ENCODE measurements at places on chromosomes 11 and 22.

DNA sequence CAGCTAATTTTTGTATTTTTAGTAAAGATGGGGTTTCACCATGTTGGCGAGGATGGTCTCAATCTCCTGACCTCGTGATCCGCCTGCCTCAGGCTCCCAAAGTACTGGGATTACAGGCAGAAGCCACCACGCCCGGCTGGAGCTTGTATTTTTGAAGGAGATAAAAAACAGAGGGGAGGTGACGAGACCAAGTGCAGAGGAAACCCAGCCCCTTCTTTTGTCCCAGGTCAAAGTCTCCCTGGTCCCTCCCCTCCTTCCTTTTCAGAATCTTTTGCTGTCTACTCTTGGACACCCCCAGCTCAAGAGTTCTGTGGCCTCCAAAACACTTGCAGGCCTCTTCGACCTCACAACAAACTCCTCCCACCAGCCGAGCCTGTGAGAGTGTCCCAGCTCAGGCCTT is 12.2 kb upstream of the TMEM184B start:
- no peak for DNase-seq

DNA sequence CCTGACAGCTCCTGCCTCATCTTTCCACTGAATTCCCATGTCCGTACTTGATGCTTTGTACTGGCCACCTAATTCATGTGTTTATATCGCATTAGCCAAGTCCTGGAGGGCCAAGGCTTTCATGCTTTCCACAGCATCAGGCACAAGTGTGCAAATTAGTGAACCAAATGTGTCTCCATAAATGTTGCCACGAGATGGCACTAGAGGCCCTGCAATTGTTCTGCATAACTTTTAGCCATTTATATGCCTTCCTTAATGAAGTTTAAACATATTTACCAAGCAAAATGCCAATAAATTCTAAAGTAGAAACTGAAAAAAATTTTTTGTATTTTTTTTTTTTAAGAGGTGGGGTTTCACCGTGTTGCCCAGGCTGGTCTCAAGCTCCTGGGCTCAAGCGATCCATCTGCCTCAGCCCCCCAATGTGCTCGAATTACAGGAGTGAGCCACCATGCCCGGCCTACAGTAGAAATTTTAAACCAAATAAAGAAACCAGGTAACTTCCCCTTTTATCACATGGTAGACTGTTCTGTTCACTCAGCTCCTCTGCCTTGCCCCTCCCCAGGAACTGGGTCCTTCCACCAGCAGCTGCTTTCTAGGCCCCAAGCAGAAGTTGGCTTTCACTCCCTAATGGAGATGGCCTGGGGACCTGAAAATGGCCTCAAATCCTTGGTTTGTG is 20.8 kb upstream of the IL18BP start:
- no peak for DNase-seq

DNA sequence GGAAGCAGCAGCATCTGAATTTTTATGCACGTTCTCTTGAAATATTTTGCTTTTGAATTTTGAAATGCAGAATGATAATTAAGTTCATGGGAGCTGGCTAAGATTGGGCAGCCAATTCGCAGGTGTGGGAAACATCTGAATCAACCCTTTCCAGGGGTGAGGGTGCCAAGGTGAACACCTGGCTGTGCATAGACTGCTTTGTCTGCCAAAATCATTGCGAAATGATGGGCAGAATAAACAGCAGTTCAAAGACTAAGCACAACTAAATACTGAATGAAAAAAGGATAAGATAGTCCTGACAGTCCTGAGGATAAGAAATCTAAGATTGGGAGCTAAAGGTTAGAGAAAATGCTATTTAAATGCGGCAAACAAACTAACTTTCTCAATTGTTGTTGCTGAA is 813.3 kb upstream of the RAG2 start:
- DNase-seq: no peak

- no peak for DNase-seq
These were observed 70.3 kb upstream of the WNT7B start for GRCh38 chr22:46047226-46047625.

GRCh38 chr11:32109138-32109537 is 18.3 kb downstream of the RCN1 start:
- no peak for DNase-seq

Measured in nucleus accumbens (tissue), 56 donors.